ENCODE measurements at places on chromosomes 3 and 15. TPM values are rescaled to one million over a fixed set of nuclear protein-coding genes. Genes with fewer than 3 reads are reported as not detected.

The HSPBAP1 gene
- 4.8 TPM for total RNA-seq

The SNRPN gene
- 101 TPM for total RNA-seq

The NR2E3 gene
- not detected for total RNA-seq

The XCR1 gene
- total RNA-seq = not detected

DNA sequence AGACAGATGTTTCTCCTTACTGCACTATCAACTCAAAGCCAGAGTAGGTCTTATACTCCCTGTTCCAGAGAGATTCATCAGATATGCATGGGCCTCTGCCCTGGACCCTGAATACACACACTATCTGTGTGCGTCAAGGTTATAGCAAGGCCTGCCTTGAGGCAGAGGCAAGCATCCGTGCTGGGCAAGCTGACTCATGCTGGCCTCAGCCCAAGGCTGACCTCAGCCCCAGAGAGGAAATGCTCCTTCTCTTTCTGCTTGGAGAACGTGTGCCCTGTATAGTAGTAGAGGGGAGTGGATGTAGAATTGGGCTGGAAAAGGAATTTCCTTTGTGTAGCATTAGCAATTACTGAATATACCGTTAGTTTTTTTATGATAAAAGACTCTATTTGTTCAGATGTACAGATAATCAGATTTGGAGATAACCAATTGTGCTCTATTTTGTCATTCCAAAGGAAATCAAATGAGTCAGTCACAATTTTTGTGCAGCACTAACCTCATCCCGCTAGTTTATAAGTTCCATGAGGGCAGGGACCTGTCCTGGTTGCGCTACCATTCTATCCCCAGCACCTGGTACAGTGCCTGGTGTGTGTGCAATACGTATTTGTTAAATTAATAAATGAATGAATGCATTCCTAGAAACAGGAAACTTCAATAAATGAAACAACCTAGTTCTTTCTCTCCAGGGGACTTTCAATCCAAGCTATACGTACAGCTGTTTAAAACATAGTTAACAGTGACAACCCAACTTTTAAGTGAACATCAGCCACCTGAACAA is 13.3 kb upstream of the PAQR9 start:
- DNase-seq = peak; percentile 91

DNA sequence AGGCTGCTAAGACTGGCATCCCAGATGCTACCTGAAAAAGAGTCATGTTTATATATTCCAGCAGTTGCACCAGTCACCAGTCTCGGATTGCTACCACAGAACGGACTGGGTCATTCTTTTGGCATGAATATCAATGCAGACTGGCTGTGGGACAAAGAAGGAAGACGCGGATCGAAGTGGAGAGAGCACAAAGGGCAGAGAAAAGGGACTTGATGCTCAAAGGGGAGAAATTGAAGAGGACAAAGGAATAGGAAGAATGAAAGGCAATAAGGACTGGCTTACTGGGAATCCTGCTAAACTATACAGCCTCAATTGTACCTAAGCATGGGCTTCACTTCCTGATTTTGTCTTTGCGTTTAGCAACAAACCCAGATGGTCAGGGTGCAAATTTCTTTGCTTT is 15.3 kb upstream of the DIS3L start:
- DNase-seq = no peak

DNA sequence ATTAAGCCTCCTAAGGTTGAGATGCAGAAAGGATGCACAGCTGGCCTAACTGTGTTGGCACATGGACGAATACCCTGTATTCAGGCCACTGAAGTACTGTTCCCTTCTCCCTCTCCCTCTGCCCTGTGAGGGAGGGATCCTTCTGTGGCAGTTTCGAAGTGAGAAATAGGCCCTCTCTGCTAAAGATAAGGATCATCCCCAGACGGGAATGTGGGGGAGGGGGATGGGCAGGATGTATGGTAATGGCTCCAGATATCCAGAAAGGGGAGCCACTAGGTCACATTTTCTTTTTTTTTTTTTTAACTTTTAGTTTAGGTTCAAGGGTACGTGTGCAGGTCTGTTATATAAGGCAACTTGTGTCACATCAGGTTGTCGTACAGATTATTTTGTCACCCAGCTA is 463.1 kb downstream of the TBL1XR1 start:
- DNase-seq = no peak

DNA sequence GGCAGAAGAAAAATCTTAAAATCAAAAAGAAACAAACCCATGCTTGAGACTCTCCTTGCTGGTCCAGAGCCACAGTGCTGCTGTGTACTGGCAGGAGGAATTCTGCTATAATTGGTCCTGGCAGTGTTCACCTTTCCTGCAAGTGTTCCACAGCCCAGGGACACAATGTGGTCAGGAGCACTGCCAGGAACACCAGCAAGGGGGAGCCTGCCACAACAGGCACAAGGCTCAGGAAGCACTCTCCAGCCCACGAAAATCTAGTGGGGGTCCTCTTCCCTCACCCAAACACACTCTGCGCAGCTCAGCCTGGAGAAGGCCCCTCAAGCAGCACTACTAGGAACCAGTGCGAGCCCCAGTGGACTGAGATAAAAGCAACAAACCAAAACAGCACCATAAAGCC is 92.9 kb downstream of the UBE3A start:
- DNase-seq = no peak

DNA sequence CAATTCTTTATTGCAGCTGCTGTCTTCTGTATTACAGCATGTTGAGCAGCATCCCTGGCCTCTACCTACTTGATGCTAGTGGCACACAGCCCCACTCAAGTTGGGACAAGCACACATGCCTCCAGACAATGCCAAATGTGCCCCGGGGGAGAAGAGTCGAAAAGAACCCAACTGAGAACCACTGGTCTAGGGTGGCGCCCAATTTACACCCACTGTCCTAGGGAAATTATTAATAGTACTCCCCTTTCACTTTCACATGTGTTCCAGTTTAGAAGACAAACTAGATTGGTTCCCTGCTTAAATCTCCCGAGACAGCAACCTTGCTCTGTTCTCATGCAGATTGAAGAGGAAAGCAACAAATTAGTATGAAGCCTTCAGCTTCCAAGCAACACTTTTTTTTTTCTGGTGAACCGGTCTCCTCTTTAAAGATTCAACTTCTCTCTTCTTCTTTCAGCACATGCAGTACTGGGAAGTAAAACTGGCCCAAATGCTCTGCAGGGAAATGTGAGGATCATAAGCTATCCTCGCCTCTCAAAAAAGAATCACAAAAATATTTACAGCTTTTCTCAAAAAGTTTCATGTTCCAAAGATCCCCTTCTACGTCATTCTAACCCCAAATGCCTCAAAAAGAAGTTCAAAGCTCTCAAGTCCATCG is 823.9 kb upstream of the CFAP20DC start:
- no peak for DNase-seq

Measured in Caki2 (cell line).